Activated T-cell treated with anti-CD3 and anti-CD28 coated beads, Interleukin-2, amount 50 U/mL, for 24 hours (primary cell): ENCODE measurements at places on chromosomes 16 and 17.

DNA sequence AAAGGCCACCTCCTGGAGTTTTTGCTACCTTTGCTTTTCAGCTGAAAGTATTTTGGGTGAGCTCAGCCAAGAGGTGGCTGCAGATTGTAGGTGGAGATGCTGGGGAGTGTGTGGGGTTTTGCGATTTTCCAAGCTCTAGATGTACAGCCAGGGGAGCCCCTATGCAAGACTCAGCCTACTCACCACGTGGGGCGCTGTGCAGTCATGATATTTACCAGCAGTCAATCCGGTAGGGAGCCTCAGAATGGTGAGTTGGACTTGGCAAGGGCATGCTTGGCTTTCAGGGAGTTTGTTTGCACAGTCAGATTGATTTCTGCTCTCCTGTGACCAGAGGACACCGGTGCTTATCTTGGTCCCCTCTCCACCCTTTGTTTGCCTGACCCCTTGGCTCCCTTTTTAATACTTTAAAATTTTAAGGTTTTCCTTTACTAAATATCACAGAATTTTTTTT, 175.3 kb downstream of the UTP18 start:
- H3K27me3 ChIP-seq = no peaks in the 10 kb centered on the region
- peaks cover 34% of the 10 kb centered on the region for H3K4me1 ChIP-seq
- H3K27ac ChIP-seq = no peak overlapping the region
- no peak overlapping the region for H3K4me3 ChIP-seq
- H3K36me3 ChIP-seq = no peaks in the 10 kb centered on the region

- no peak for DNase-seq
- H3K4me1 ChIP-seq = no peaks in the 10 kb centered on the region
- H3K27ac ChIP-seq = no peak overlapping the region
- no peaks in the 10 kb centered on the region for H3K36me3 ChIP-seq
Observed at GRCh38 chr17:27958708-27959381, 65.7 kb upstream of the LYRM9 start.

- peaks cover 1% of the 10 kb centered on the region for H3K4me1 ChIP-seq
- H3K36me3 ChIP-seq = peaks cover 47% of the 10 kb centered on the region
- no peaks in the 10 kb centered on the region for H3K27me3 ChIP-seq
- DNase-seq = no peak
- H3K27ac ChIP-seq = no peak overlapping the region
- no peak overlapping the region for H3K4me3 ChIP-seq
Observed at GRCh38 chr16:69798466-69798865, 36.3 kb downstream of the WWP2 start.

GRCh38 chr17:61647047-61647446, 56.0 kb upstream of the NACA2 start:
- H3K36me3 ChIP-seq = no peaks in the 10 kb centered on the region
- no peaks in the 10 kb centered on the region for H3K4me1 ChIP-seq
- DNase-seq = no peak
- H3K27ac ChIP-seq = no peak overlapping the region
- no peak overlapping the region for H3K4me3 ChIP-seq
- H3K27me3 ChIP-seq = peaks cover 44% of the 10 kb centered on the region

DNA sequence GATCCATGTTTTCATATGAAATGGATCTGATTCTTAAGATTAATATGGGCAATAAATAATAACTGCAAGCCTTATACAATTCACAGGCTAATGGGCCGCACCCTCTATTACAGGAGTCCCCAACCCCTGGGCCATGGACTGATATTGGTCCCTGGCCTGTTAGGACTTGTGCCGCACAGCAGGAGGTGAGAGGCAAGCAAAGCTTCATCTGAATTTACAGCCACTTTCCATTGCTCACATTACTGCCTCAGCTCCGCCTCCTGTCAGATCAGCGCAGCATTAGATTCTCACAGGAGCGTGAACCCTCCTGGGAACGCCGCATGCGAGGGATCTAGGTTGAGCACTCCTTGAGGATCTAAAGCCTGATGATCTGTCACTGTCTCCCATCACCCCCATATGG, 26.8 kb downstream of the METTL16 start:
- no peak overlapping the region for H3K4me3 ChIP-seq
- peaks cover 56% of the 10 kb centered on the region for H3K4me1 ChIP-seq
- no peak for DNase-seq
